ENCODE measurements at places on chromosomes 5 and 9.

DNA sequence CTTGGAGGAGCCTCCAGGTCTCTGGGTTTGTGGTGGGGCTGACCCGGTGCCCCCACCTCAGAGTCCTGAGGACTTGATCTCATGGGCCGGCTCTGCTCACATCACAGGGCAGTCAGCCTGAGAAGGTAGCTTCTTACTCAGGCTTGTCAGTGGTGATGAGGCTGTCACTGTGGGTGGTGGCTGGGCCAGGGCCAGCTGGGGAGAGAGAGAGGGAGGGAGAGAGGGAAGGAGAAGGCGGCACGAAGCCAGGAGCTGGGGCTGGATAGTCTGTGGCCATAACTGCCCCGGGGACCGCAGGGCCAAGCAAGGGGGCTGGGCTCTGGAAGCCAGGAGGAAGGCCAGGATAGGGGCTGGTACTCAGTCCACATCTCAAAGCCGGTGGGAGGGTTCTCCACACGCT is 6.5 kb downstream of the NTNG2 start:
- no peak for DNase-seq

- no peak for DNase-seq
Measured at GRCh38 chr5:72280581-72281069, 39.4 kb downstream of the MRPS27 start.

- no peak for DNase-seq
Measured at GRCh38 chr5:174157048-174157447, 111.5 kb downstream of the NSG2 start.

DNA sequence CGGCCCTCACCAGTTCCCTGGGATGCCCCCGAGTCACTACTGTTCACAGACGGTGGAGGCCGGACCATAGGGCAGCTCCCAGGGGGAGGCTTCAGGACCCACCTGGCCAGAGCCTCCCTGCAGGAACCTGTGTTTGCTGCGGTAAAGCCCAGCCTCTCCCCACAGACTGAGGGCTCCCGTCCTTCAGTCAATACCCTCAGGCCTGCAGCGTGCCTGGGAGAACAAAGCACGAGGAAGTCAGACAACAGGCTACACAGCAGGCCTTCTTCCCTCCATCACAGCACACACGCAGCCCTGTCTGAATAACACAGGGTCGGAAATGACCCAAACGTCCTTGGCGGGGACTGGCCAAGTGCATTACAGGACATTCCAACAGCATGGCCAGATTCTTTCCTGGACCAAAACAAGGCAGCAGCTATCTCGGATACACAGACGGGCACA is 34.4 kb downstream of the COL23A1 start:
- DNase-seq = no peak

DNA sequence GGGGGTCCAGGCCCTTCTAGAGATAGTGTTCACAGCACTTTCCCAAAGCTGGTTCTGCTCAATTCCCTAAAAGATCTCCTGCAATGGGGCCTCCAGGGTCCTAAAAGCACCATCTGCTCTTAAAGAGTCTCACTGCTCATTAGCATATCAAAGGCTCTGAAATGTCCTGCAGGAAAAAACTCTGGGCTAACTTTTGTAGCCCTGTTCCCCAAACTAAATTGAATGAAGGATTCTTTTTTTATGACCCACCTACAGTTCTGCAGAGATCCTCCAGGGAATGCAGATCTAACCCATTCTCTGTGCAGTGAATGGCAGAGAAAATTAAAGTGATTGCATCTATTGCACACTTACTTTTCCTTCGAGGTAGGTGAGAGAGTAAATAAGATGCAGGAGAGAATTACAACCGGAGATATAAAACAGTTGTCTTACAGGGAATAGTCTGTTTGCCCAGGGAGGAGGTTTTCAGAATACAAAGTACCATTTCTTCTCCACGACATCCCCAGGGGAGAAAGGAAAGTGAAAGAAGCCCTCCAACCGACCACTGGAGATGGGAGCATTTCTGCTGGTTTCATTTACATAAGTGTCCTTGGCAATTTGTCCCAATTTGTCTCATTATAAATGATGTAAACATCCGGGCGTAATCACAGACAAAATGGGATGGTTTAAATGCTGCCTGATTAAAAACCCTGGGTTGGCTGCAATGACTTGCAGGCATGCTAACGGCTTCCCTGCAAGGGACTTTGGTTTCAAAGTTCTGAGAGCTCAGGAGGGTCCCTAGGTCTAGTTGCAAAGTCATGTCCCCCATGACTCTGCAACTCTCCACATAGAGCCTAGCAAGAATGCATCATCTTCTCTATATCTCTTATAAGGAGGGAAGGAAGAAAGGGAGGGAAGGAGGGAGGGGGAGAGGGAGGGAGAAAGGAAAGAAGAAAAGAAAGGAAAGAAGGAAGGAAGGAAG is 114.0 kb downstream of the KCNIP1 start:
- DNase-seq = no peak

DNA sequence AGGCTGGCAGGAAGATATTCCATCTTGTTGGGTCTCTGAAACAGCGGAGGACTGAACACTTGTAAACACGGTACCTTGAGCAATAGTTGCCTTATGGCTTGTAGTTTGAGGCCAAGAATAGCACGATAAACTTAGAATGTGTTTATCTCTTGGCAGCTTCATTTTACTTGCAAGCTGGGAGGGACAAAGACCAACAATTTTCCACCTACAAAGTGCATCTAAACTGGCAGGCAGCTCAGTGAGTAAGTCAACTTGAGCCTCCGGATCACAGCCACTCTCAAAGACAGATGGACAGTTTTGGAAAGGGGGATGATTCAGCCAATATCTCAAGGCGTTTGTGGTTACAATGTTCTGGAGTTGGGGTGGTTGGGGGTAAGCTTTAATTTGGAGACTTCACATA is 652.6 kb downstream of the CETN3 start:
- DNase-seq = no peak

GRCh38 chr9:97807681-97808080 is 45.3 kb upstream of the FOXE1 start:
- DNase-seq = no peak

GRCh38 chr5:144697847-144698262 is 527.2 kb downstream of the KCTD16 start:
- no peak for DNase-seq

DNA sequence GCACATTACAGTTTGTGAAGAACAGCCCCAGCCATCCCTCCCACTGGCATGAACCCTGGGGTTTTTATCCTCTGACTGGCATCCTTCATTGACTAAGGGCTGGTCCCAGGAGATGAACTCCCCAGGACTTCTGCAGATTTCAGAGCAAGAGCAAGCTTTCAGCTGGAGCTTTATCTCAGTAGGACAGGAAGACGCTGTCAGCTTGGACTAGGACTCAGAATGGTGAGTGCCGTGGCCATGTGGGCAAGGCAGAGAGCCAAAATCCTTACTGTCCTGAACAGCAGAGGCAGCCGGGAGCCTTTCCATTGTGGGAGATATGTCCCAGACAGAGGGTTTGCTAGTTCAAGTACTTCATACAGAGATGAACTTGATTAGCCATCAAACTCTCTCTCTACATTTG is 3.2 kb upstream of the ACOT12 start:
- DNase-seq = no peak

DNA sequence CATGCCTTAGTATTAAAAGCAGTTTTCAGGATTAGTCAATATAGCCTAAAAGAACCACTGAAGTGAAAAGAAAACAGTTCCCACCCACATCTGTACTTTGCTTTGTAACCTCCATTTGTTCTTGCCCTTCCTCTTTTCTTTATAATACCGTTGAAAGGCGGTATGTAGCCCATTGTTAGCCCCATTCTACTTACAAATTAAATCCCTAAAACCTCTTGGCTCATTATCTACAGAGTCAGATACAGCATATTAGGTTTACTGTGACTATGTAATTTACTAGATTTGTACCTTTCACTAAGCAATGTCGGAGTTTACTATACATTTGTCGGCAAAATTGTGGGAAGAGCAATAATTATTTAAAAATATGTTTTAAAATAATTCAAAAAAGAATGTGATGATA is 17.3 kb downstream of the ALDH1A1 start:
- DNase-seq = no peak

- no peak for DNase-seq
Measured at GRCh38 chr9:16545639-16546038, 324.8 kb downstream of the BNC2 start.

DNA sequence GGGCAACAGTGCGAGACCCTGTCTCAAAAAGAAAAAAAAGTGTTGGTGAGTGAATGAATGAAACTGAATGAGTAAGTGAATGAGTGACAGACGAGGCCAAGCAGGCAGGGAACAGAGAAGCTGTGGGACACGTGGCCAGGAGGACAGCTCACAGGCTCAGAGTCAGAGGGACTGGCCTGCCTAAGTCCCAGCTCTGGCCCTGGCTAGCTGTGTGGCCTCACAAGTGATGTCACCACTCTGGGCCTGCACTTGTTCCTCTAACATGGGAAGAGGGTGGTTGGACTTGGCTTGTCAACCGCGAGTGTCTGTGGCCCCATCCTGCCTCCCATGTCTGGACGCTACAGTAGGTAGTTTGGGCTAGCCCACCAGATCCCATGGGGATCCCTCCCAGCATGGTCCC is 4.7 kb upstream of the PLPP7 start:
- no peak for DNase-seq

DNA sequence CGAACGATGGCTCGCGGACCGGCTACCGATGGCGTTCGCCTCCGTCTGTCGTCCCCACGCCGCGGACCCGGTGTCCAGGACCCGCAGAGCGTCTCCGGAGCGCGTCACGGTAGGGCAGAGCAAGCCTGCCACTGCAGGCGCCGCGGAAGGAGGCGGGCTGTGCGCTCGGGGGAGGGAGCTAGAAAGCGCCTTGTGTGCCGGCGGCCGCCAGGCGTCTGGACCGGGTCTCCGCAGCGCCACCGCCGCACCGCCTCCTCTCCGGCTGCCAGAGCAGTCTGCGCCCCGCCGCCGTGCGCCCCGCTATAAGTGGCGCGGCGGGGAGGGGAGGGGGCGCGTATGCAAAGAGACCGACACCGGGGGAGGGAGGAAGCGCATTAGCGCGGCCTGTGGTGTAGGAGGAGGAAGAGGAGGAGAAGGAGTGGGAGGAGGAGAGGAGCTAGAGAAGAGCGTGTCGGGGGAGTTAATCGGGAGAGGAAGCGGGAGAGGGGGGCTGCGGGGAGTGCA is at the start of gene ENC1:
Gene ENC1, minus strand, starts transcription at position 279 of the 504 bp plus-strand sequence. CDS start 4,243 bp downstream, outside the sequence.
- DNase-seq = peak; percentile 23

- no peak for DNase-seq
Measured at GRCh38 chr9:34891386-34891785, 66.7 kb upstream of the PHF24 start.

- no peak for DNase-seq
Measured at GRCh38 chr9:6646293-6646636, 736 bp upstream of the GLDC start.

- DNase-seq = no peak
Measured at GRCh38 chr5:102832445-102832844, 77.3 kb downstream of the PAM start.

GRCh38 chr5:135127439-135128240 is 93.6 kb upstream of the PITX1 start:
- DNase-seq = no peak
